ENCODE measurements at places on chromosomes 3 and 15.
A peak's percentile ranks its signal among the peaks of the same experiment; 100 is the strongest.

DNA sequence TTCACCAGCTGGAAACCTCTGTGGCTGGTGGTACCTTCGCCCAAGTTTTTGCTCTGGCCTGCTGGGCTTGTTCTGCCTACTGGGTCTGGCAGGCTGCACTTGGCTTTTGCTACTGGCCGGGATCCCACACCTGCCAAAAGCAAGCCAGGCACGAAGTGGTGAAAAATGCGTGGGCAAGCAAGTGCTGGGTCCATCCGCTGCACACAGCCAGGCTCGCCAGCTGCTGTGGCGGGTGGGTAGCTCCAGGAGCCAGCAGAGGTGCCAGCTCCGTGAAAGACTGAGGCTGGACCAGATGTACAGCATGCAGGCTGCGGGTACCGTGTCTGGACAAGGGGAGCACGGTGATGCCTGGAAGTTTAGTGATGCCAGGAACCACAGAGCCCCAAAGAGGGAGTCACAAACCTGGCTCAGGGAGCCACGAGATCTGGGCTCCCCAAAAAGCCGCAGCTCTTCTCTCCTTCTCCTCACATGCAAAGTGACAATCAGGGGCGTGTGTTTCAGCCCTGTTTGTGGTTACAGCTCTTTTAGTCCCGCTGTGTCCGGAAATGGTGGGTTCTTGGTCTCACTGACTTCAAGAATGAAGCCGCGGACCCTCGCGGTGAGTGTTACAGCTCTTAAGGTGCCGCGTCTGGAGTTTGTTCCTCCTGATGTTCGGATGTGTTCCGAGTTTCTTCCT is 1455.6 kb upstream of the GBE1 start:
- H3K27ac ChIP-seq = no peak overlapping the region
- H3K4me3 ChIP-seq = no peak overlapping the region
- H3K27me3 ChIP-seq = no peaks in the 10 kb centered on the region

DNA sequence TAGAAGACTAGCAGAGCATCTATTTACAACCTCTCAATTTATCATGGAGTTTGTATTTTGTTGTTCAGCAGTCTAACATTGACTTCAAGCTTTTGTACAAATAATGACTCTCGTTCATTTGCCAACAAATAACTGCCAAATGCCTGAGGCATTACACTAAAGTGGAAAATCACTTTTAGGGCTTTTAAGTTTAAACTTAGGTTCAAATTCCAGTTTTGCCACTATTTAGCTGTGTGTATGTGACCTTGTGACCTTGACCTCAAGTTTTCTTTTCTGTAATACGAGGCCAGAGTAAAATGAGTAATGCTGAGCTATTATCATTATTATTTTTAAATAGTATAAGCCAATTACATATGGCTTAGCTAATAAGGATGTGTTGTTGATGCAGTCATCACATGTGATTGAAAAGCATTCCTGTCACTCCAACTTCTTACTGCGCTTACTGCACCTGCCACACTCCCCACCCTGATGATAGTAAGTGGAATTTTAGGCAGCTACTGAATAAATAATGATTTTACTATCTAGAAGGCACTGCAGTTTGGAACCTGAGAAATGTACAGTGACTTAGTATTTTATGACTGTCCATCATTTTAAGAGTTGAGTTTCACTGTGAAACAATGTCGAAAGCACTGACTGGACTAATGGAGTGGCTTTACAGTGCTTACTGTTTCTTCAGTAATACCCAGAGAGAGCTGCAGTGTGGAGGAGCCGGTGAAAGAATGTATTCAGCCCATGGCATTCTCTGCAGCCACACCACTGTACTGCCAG is 16.3 kb downstream of the ARL8B start:
- peak; percentile 82 for DNase-seq
- H3K36me3 ChIP-seq = no peaks in the 10 kb centered on the region
- peaks cover 47% of the 10 kb centered on the region for H3K4me1 ChIP-seq
- H3K4me3 ChIP-seq = peak overlapping the region; percentile 22
- no peaks in the 10 kb centered on the region for H3K27me3 ChIP-seq

- no peak overlapping the region for H3K27ac ChIP-seq
- H3K4me1 ChIP-seq = peaks cover 40% of the 10 kb centered on the region
- peaks cover 61% of the 10 kb centered on the region for H3K27me3 ChIP-seq
- no peaks in the 10 kb centered on the region for H3K36me3 ChIP-seq
- no peak for DNase-seq
These were observed 40.9 kb downstream of the CPN2 start for GRCh38 chr3:194310060-194310835.

DNA sequence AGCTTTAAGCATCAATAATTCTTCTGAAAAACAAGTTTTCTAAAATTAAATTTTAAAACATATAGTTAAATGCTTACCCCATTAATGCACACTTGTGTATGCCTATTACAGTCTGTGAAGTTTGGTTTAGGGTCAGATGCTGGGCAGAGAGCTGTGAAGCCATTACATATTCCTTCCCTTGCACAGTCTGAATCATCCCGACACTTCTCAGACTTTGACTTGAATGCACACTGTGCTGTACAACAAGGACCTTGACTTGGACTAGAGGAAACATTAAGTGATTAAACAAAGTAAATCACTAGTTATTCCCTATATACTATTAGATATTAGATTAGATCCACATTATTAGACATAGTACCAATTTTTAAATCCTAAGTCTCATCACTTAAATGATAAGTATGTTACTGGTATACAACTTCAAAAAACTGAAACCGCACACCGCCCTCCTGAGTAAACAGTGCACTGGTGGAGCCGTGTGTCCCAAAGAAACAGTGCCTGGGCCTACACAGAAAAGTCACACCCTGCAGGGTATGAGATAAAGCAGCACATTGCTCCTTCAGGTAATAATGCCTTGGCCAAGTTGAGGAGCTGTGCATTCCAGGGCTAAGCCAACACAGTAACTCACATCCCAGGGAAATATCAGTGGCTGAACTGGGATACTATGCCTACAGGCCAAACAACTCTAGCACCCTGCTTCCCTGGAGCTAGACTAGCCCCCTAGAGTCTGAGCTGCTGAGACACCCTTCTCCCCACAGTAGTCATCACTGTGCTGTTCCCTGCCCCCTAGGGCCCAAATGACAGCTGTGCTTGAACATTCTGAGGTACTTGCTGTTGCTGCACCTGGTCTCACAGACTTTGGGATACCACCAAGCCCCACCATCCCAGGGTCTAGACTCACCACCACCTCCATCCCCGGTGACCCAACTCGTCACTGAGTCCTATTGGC is 137.5 kb downstream of the ADAM10 start:
- H3K27me3 ChIP-seq = no peaks in the 10 kb centered on the region
- H3K36me3 ChIP-seq = peaks cover 47% of the 10 kb centered on the region
- DNase-seq = no peak
- H3K4me1 ChIP-seq = no peaks in the 10 kb centered on the region
- no peak overlapping the region for H3K27ac ChIP-seq
- H3K4me3 ChIP-seq = no peak overlapping the region

- no peak overlapping the region for H3K4me3 ChIP-seq
- peak; percentile 49 for DNase-seq
- peaks cover 62% of the 10 kb centered on the region for H3K4me1 ChIP-seq
- no peaks in the 10 kb centered on the region for H3K36me3 ChIP-seq
These were observed 175.7 kb upstream of the KBTBD8 start for GRCh38 chr3:66822186-66823008.

DNA sequence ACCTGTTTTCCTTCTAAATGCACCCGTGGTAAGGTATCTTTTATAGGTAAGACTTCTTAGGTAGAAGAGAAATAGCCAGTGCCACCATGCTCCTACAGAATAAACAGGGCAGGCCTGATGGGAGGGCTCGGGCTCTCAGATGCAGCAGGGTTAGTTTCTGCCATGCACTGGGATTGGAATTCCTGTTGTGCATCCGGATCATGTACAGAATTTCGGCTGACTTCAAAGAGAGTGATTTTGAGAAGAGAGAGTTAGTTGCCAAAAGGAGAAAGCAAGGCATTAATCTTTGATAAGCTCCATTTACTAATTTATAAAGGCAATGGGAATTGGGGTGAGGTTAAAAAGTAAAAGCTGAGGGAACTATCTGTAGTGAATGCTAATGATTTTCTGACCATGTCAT is 211.2 kb downstream of the WDR72 start:
- peaks cover 25% of the 10 kb centered on the region for H3K4me1 ChIP-seq
- H3K4me3 ChIP-seq = no peak overlapping the region
- no peaks in the 10 kb centered on the region for H3K27me3 ChIP-seq
- no peak overlapping the region for H3K27ac ChIP-seq

DNA sequence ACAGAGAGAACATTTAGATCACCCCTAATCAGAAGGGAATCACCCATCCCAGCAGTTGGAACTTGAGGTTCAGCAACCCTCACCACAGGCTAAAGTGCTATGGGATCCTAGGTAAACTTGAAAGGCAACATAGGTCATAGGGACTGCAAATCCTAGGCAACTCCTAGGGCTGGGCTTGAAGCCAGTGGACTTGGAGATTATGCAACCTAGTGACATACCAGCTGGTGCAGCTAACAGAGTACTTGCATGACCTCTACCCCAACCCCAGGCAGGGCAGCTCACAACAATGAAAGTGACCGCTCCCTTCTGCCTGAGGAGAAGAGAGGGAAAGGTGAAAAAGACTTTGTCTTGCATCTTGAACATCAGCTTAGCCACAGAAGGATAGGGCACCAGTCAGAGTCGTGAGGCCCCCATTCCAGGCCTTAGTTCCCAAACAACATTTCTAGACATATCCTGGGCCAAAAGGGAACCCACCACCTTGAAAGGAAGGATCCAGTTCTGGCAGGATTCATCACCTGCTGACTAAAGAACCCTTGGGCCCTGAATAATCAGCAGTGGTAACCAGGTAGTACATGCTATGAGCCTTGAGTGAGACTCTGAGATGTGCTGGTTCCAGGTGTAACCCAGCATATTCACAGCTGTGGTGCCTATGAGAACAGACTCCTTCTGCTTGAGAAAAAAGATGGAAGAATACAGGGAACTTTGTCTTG is 37.6 kb upstream of the FBN1 start:
- no peaks in the 10 kb centered on the region for H3K27me3 ChIP-seq
- H3K4me1 ChIP-seq = peaks cover 11% of the 10 kb centered on the region
- no peaks in the 10 kb centered on the region for H3K36me3 ChIP-seq

DNA sequence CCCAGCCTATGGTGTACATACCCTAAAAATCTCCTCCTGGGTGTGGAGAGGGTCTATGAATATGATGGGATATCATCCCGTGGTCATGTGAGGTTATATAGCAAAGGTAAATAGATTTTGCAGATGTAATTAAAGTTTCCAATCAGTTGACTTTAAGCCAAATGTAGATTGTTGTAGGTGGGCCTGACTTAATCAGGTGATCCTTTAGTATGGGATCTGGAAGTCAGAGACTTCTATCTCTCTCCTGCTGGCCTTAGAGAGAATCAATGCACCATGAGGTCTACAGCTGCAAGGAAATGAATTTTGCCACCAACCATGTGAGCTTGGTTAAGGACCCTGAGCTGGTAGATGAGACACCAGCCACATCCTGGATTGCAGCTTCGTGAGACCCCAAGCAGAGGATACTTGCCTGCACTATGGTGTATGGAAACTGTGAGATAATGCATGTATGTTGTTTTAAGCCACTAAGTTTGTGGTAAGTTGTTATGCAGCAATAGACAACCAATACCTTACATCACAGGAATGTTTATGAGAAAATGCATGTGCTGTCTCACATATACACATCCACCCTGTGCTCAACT is 137.1 kb upstream of the SLC6A11 start:
- DNase-seq = no peak
- H3K36me3 ChIP-seq = no peaks in the 10 kb centered on the region
- no peak overlapping the region for H3K27ac ChIP-seq
- H3K4me1 ChIP-seq = peaks cover 10% of the 10 kb centered on the region

- H3K4me3 ChIP-seq = no peak overlapping the region
- no peaks in the 10 kb centered on the region for H3K27me3 ChIP-seq
- DNase-seq = no peak
- H3K27ac ChIP-seq = no peak overlapping the region
- H3K36me3 ChIP-seq = no peaks in the 10 kb centered on the region
These were observed 117.6 kb downstream of the IL5RA start for GRCh38 chr3:2992534-2992933.

DNA sequence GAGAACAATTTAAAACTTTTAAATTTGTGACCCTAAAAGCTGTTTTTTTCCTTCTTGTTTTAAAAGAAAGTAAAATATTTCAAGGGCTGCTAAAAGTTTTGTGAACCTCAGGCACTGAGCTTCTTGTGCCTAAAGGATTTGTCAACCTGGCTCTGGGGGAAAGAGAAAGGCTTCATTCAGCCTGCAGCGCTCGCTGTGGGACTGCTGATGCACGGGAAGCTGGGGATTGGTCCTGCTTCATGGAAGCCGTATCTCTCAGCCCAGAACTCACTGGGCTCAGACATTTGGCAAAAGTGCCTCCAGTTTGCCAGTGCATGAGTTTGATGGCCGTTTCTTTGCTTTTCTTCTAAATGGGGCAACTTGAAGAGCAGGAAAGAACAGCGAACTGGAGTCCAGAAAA is 30.8 kb downstream of the TPRG1 start:
- H3K4me3 ChIP-seq = no peak overlapping the region
- DNase-seq = no peak
- no peaks in the 10 kb centered on the region for H3K27me3 ChIP-seq
- no peaks in the 10 kb centered on the region for H3K4me1 ChIP-seq

DNA sequence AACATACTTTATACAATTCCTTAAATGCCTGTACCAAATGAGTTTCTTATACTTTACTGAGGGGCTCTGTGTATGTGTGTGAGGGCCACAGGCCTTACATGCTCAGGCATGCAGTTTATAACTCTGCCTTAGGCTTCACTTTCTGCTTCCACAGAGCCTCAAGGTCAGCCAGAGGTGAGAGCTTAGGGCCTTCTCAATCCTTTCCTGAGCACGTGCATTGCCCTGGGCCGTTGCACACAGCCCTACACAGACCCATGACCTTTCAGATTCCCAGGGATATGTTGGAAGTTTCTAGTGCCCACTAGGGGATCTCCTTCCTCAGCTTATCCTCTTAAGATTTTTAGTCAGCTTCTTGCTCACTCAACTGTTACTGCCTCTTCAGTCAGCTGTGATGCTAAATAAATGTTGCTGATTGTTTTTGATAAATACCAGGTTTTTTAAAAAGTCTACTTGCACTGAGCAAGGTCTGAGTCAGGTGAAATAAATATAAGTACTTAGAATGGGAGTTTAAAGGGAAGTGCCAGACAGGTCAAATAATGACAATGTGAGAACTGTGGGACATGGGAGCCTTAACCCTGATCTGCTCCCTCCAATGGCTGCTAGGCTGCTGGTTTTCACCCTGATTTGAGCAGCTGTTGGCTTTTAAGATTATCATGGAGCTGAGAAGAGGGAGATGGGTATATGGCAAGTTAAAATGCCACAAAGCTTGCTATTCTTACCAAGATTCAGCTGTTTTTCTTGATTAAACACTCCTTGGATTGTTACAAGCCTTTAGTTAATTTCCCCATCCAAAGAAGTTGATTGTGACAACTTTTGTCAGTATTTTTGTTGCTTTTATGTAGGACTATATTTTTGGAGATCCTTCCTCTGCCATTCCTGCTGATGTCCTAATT is 169.5 kb downstream of the PLD1 start:
- no peaks in the 10 kb centered on the region for H3K27me3 ChIP-seq
- DNase-seq = peak; percentile 25
- H3K27ac ChIP-seq = peak overlapping the region; percentile 54

- no peak for DNase-seq
- H3K4me3 ChIP-seq = no peak overlapping the region
- peaks cover 20% of the 10 kb centered on the region for H3K36me3 ChIP-seq
- no peaks in the 10 kb centered on the region for H3K27me3 ChIP-seq
These were observed 22.1 kb downstream of the PHC3 start for GRCh38 chr3:170159459-170159858.

- peaks cover 32% of the 10 kb centered on the region for H3K4me1 ChIP-seq
- peak overlapping the region; percentile 21 for H3K27ac ChIP-seq
- no peak for DNase-seq
- no peak overlapping the region for H3K4me3 ChIP-seq
These were observed 65.7 kb downstream of the RPL39L start for GRCh38 chr3:187073581-187074098.

- H3K36me3 ChIP-seq = no peaks in the 10 kb centered on the region
- DNase-seq = no peak
- H3K27ac ChIP-seq = no peak overlapping the region
These were observed 311.6 kb downstream of the CNTN6 start for GRCh38 chr3:1404270-1404962.
